ENCODE measurements at places on chromosomes 13 and 19. TPM values are rescaled to one million over a fixed set of nuclear protein-coding genes. Genes with fewer than 3 reads are reported as not detected.

GZMM gene
- 31.0 TPM for total RNA-seq

FUT6 gene
- total RNA-seq = 0.21 TPM

DACH1 gene
- total RNA-seq = 0.17 TPM

CYP4F11 gene
- not detected for total RNA-seq

KCNRG gene
- total RNA-seq = 0.32 TPM

OVOL3 gene
- not detected for total RNA-seq

NXNL1 gene
- not detected for total RNA-seq

ZNF208 gene
- 4.6 TPM for total RNA-seq

OR7C1 gene
- total RNA-seq = not detected

CGB3 gene
- total RNA-seq = not detected

GRCh38 chr19:33634361-33635091, 12.8 kb downstream of the CHST8 start:
- no peak for DNase-seq

DNA sequence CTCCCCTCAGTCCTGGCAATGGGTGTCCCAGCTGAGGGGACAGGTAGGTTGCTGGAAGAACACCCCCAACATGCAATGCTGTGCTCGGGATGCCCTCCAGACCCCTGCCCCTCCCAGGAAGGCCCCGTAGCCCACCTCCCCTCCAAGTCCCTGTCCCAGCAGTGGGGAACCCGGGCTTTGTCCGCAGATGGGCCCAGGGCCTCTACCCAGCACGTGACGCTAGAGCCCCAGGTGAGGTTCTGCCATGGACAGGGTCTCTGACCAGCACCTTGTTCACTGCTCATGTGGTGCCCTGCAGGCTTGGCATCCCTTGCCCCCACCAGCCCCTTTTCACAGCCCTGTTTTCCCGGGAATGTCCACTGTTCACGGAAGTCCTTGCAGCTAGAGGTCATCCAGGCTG, 220.0 kb upstream of the SGCG start:
- DNase-seq = no peak

DNA sequence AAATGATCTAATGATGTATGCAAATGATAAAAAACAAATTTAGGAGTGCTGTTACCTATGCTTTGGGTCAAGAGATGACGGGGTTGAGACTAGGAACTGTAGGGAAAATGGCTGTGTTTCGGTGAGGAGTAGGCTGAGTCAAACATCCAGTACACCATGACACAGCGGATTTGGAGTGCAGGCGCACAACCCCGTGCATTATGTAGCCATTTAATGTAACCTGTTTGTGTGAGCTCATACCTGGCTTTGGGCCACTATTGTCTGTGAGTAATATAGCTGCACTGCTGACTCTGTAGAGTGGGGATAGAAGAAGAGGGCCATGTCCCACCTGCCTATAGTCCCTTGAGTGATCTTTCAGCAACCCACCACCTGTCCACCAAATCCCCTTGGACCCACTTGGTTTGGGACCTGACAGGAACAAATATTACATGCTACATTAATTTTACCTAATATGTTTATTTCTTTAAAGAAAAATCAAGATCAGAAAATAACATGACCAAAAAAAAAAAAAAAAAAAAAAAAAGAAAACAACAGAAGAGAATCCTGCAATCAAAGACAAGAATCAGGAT, 95.5 kb upstream of the KLHL1 start:
- DNase-seq = no peak

- DNase-seq = no peak
Measured at GRCh38 chr13:49435992-49436391, 7.9 kb downstream of the CAB39L start.

DNA sequence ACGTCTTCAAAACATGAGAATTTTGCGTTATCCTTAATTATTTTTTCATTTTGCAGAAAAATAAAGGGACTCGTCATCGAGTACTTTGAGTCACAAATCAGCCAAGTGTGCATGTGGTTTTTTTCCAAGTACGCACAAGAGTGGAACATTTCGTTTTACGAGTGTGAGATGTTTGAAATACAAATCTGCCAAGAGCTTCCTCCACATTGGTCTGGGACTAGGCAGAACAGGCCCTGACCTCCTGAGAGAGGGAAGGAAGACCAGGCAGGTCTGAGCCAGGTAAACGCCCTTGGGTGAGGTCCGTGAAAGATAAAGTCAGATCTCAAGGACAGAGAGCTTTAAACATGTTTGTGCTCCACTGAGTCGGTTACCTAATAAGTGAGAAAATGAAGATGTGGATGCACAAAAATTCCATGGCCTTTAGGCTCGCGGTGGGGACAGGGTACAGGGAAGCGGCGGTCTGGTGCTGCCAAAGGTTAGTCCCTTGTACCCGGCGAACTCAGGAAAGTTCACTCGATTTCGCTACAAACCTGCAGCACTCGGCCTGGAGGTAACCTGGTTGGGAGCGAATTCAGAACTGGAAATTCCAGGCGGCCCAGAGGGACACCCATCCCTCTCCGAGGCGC, 473 bp upstream of the ITM2B start:
- DNase-seq = no peak

GRCh38 chr13:30373727-30374126, 48.6 kb upstream of the UBE2L5 start:
- peak; percentile 59 for DNase-seq

DNA sequence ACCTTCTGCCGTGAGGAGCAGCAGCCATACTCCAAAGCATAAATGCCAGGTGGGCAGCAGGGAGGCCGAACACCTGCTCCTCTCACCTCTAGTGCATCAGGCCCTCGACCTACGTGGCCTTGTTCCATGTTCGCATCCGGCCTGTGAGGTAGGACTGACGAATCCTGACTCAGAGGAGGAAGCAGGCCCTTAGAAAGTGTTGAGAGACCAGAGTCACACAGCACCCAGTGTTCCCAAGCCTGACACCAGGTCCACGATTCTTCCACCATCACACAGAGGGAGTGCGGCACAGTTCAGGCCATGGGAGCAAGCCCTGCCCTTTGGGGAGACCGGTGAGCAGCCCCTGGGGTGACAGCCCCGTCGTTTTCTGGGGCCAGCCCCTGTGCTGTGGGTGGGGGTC, 14.7 kb downstream of the ATP12A start:
- no peak for DNase-seq

DNA sequence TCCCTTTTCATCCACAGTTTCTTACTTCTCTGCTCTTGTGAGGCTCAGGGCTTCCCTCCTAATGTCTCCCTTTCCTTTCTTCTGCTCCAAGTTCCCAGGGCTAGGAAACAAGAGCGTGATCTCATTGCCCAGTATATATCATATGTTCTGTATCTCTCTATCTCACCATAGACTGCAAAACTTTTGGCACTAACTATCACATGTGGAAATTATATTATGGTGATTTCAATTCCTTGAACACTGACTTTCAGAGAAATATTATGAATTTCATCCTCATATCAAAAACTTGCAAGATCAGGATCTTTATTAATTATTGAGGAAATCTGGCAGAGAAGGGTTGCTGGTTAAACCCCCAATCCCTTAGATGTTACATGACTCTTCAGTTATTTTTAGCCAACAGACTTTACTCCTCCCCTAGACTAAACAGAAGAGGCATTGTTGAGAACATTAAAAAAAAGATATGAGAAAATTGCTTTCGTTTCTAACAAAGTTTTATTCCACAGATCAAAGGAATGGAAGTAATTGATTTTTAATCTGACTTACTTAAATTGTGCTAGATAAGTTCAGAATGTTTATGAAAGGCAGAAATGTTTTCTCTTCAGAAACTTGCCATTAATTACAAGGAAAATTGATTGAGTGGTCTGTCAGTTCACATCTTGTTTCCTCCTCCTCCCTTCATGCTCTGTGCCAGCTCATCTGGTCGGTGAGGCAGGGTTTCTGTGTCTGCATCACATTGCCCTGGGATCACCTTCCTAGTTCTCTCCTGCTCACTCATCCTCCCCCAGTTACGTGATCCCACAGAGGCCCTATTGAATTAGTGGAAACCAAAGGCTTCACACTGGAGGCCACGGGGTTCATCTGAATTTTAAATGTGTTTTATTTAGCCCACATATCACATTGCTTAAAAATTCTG, 378.5 kb downstream of the LMO7 start:
- DNase-seq = no peak

GRCh38 chr13:49353908-49354307, 90.0 kb downstream of the CAB39L start:
- DNase-seq = no peak

- no peak for DNase-seq
Measured at GRCh38 chr13:34553376-34553775, 388.7 kb upstream of the NBEA start.

- DNase-seq = peak; percentile 87
Measured at GRCh38 chr19:611481-611868, 21.8 kb downstream of the HCN2 start.

GRCh38 chr19:34468409-34468808, 13.1 kb upstream of the WTIP start:
- no peak for DNase-seq

DNA sequence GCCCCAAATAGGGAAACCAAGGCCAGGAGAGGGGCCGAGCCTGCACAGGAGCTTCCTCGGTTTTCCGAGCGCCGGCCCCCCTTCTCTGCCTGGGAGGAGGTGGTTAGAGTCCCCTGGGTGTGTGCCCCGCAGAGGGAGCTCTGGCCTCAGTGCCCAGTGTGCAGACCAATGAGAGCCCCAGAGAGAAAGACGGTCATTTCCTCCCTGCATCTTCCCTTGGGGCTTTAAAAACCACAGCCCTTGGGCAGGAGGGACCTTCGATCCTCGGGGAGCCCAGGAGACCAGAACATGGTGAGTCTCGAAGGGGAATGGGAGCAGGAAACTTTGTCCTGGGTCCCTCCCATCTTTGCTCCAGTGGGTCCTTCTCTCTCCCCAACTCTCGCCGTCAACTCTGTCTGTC, at the start of gene C5AR1:
C5AR1 (plus strand) TSS at position 254 of the 400 bp plus-strand sequence; CDS start at position 289, 35 bp downstream.
- DNase-seq = no peak

- no peak for DNase-seq
Measured at GRCh38 chr19:31418055-31418454, 68.8 kb upstream of the TSHZ3 start.

- DNase-seq = no peak
Measured at GRCh38 chr13:21853779-21854178, 182.9 kb downstream of the FGF9 start.

DNA sequence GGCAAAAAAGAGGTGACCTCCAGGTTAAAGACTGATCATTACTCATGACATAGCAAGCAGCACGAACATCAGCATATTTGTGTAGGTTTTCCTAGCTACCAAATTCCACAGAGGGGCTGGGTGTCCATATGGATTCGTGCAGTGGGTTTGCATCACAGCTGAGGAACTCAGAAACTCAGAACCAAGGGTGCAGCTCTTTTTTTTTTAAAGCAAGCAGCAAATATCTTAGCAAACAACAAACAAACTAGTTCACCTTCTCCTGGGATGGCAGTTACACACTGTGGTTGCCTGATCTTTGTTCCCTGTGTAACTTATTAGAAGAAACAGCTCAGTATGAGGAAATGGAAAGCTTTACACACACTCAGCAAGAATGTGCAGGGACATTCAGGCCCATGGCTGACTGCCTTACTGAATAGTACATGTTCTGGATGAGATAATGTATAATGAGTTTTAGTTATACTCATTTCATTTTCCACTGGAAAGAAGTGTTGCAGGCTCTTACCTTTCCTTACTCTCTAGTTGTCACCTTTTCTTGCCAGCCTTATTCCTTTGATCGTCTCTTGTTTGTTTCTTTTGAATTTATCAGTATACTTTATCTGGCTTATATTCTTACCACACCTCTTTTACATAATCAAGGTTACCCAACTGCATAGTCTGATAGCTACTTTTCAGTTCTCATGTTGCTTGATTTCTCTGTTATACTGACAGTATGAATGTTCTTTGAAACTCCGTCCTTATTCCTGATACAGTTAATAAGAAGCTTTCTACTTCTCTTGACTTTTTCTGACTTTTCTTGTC, 4.3 kb downstream of the NDFIP2 start:
- DNase-seq = no peak

DNA sequence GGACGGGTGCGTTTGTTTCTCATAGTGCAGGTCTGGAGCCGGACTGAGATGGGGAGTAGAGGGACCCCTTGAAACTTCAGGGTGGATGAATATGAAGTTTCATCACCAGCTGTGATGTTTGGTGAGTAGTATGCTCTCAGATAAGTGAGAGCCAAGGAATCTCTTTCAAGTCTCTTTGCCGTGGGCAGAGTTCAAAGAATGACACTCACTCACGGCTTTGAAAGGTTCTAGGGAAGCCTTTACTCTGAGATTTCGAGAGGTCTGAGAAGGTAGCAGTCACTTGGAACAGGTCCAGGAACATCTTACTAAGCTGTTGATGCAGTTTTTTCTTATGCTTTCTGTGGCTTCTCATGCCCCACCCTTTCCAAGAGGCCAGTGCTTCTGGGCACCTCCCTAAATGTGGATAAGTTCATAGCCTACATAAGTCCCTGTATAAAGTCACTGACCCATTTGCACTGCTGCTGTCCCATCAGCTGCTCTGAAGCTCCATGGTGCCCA, at the start of gene IGFL2:
IGFL2 (plus strand) TSS at position 448 of the 498 bp plus-strand sequence; CDS start at position 489, 41 bp downstream.
- peak; percentile 20 for DNase-seq

GRCh38 chr13:43985422-43986072, 105.8 kb downstream of the LACC1 start:
- DNase-seq = no peak

DNA sequence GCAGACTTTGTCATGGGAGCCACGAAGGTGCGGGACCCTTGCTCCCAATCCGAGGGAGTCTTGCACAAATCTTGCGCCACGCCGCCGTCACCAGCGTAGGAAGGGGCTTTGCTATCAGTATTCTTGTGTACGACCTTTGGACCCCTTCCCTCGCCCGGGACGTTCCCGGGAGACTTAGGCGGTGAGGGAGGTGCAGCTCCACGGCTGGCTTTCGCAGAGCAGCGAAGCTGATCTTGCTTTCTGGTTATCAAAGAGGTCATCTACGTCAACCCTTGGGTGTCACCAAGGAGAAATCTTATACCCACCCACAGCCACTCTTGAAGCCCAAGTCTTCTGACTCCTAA, 583 bp downstream of the TECR start:
- no peak for DNase-seq

- DNase-seq = no peak
Measured at GRCh38 chr13:76029088-76029487, 393.0 kb downstream of the LMO7 start.

DNA sequence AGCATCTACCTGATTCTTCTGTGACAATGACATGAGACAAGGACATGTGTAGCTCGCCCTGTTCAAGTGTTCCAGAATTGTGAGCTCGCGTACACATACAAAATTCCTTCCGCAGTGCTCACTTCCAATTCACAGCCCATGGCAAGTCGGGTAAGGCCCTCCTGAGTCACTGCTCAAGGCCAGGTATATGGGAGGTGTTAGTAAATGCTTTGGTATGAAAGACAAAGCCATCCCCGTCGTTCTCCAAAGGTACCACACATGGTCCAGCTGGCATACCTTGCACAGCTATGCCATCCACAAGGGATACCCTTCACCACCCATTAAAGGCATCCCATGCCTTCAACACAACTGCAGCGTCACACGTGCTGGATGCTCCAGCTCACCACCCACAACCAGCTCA, 4.4 kb upstream of the ELL start:
- DNase-seq = no peak

DNA sequence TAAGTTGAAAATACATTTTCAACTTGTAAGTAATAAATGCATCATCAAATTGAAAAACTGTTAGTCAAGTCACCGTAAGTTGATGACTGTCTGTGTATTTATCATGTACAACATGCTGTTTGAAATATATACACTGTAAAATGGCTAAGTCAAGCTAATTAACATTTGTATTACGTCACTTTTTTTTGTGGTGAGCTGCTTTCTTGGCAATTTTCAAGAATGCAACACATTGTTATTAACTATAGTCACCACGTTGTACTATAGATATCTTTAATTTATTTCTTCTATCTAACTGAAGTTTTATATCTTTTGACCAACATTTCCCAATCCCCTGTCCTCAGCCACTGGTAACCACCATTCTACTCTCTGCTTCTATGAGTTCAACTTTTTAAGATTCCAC, 57.0 kb downstream of the RBM26 start:
- DNase-seq = no peak
